Muscle of arm (tissue), 14 donors: ENCODE measurements at places on chromosomes 16 and 17. TPM values are rescaled to one million over a fixed set of nuclear protein-coding genes. Genes with fewer than 3 reads are reported as not detected.
A peak's percentile ranks its signal among the peaks of the same experiment; 100 is the strongest.

The NUDT21 gene
- polyA plus RNA-seq = 67.9 TPM

The UMOD gene
- 0.64 TPM for polyA plus RNA-seq

DNA sequence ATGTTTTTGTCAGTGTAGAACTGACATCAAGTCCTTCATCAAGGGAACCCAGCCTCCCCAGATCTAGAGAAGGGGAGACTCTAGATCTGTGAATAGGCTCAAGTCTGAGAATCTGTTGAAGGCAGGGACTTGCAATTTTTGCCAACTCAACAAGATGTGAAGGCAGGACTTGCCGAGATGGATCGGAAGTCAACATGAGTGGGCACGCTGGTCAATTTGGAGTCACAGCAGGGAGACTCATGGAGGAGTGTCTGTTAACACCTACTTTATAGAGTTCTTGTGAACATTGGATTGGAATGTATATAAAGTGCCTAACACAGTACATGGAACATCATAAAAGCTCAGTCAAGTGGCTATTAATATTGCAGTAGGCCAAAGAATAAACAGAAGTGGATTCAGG lies 10.0 kb downstream of the ZNF689 start:
- DNase-seq = no peak

The SLC38A8 gene
- not detected for polyA plus RNA-seq

DNA sequence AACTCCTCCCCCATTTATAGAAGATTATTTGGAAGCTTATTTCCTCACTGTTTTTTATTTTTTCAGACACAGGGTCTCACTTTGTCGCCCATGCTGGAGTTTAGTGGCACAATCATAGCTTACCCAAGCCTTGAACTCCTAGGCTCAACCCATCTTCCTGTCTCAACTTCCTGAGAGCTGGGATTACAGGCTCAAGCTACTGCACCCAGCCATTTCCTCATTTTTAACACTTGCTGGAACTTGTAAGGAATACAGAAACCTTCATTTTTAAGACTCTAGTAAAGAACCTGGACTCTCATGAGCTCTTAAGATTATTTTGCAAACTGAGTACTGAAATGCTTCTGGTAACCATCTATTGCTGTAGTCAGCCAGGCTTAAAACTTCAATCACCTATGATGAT lies 29.9 kb downstream of the KANSL1 start:
- DNase-seq = no peak

DNA sequence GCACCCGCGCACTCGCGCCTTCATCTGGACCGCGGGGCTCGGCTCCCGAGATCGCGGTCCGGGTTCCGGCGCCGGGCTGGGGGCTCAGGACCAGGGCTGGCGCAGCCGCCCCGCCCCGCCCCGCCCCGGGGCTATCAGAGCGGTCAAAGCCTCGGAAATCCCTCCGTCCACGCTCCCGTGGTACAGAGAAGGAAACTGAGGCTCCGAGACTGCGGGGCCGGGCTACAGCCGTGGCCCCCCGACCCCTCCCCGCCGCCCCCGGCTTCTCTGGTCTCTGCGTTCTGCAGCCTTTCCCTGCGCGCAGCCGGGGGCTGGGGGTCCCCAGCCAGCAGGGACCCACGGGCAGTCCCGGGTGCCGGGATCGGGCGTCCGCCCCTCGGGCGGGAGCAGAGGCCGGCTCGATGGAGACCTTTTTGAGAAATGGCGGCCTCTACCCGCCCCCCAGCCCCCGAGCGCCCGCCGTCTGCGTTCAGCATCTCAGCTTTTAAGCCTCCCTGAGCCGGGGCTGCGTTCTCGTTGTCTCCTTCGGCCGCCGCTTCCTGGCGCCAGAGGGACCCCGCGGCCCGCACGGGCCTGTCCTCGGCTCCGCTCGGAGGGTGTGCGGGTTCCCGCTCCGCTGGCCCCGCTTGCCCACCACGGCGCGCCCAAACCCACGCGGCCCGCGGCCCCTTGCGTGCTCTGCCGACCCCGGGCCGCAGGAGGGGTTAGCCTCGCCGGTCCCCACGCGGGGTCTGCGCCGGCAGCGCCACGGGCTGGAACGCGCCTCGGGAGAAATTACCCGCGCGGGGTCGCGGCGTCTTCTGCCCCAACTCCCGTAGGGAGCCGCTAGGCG lies 1.5 kb upstream of the NPTX1 start:
- DNase-seq = no peak

- DNase-seq = no peak
These were observed 9.6 kb downstream of the SDK2 start for GRCh38 chr17:73634629-73635028.

DNA sequence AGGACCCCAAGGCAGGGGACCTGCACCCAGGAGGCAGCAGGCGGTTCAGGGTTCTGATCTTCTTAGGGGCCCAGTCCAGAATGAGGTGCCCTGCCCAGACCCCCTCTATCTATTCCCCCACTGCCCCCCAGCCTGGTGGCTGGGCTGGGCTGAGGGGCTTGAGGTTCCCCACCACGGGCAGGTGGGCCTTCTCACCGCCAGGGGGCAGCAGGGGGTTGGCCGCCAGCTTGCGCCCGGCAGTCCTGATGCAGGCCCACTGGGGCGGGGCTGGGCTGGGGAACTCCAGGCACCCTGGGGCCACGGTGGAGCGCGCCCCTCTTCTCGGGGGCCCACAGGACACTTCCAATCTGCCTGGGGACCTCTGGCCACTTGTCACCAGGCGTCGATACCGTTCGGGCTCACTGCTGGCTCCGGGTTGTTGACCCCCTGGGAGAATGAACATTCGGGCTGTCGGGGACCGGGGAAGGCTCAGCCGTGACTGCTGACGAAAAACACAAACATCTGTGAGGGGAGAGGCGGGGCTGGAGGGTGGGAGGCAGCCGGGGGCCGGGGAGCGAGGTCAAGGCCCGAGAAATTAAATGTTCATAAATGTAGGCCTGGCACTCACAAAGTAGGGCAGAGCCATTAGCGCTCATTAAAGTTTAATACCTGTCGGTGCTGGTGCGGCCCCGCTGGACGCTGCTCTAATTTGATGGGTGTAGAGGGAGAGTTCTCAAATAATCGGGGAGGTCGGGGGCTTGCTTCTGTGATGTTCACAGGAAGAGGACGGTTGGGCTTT lies 219.3 kb upstream of the GSE1 start:
- peak; percentile 72 for DNase-seq

- DNase-seq = no peak
These were observed 8.4 kb upstream of the TIMM22 start for GRCh38 chr17:988561-988960.

- DNase-seq = no peak
These were observed 84.3 kb downstream of the PRKCA start for GRCh38 chr17:66386498-66387351.

The SGCA gene
- polyA plus RNA-seq = 206 TPM
